Stimulated activated CD4-positive, alpha-beta T cell treated with anti-CD3 and anti-CD28 coated beads, TNF-alpha, amount 100 ng/mL, for 4 hours (primary cell): ENCODE measurements at places on chromosomes 1 and 21.

- DNase-seq, result no peak
Measured at GRCh38 chr21:45882645-45883044, 98.9 kb upstream of the COL6A1 start.

DNA sequence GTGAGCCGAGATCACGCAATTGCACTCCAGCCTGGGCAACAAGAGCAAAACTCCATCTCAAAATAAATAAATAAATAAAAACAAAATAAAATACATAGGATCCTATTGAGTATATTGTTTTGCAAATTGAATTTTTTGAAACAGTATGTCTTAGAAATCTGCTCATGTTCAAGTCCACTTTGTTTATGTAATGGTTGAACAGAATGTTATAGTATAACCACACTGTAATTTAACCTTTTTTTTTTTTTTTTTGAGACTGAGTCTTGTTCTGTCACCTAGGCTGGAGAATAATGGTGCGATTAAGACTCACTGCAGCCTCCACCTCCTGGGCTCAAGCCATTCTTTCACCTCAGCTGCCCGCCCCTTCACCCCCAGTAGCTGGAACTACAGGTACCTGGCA is 31.4 kb downstream of the PARK7 start:
- DNase-seq, result no peak

DNA sequence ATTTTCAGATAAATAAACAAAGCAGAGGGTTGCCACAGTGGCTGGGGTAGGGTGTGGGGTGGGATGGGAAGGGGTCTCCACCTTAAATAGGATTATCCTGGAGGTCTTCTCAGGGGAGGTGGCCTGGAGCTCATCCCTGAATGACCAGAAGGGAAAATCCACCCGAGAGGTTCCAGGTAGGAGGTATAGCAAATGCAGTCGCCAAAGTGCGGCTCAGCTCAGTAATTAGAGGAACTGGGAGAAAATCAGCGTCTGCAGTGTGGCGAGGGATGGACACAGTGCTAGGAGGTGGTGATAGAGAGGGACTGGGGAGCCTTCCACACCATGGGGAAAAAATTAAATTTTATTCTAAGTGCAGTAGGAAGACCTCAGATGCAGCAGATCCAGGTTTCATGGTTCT is 584.5 kb downstream of the MATN1 start:
- no peak for DNase-seq

GRCh38 chr1:147225193-147225730 is at the start of gene FMO5:
Gene FMO5, minus strand, starts transcription at chr1:147225339. Its CDS starts 310 bp downstream, at chr1:147225029.
- DNase-seq, result peak; percentile 4
